Hepatocyte (in vitro differentiated cells): ENCODE measurements at places on chromosomes 1 and 21. TPM values are rescaled to one million over a fixed set of nuclear protein-coding genes. Genes with fewer than 3 reads are reported as not detected.

The PROK1 gene
- 8.8 and 9.6 TPM in 2 replicates for total RNA-seq

The UBAP2L gene
- total RNA-seq, result 83.5 and 103 TPM in 2 replicates

The AKNAD1 gene
- 0.20 and 0.80 TPM in 2 replicates for total RNA-seq

The NEGR1 gene
- 2.4 and 2.8 TPM in 2 replicates for total RNA-seq

The FCGR1A gene
- 0.07 and 0.24 TPM in 2 replicates for total RNA-seq

The LRRC38 gene
- 3.8 and 7.5 TPM in 2 replicates for total RNA-seq

The FMN2 gene
- total RNA-seq, result 0.56 and 0.97 TPM in 2 replicates

The SMYD2 gene
- total RNA-seq, result 32.7 and 39.8 TPM in 2 replicates

The SLAMF9 gene
- total RNA-seq, result not detected in 2 replicates

The FALEC gene
- total RNA-seq, result not detected in 2 replicates

The POU3F1 gene
- total RNA-seq, result 1.0 TPM in 1 of 2 replicates, not detected in the other

The BRDT gene
- not detected in 2 replicates for total RNA-seq

The HEYL gene
- total RNA-seq, result 9.0 and 10.9 TPM in 2 replicates

The DENND2D gene
- 7.3 and 7.6 TPM in 2 replicates for total RNA-seq

The LRRC71 gene
- not detected in 2 replicates for total RNA-seq

The NBPF10 gene
- total RNA-seq, result 1.0 and 1.2 TPM in 2 replicates

The SLAMF1 gene
- total RNA-seq, result 0.20 and 1.2 TPM in 2 replicates

The LYST gene
- 6.1 and 6.2 TPM in 2 replicates for total RNA-seq

The SELL gene
- 0.96 and 1.5 TPM in 2 replicates for total RNA-seq

The TCHHL1 gene
- not detected in 2 replicates for total RNA-seq

The PRR9 gene
- total RNA-seq, result not detected in 2 replicates

The STYXL2 gene
- 0.07 and 0.20 TPM in 2 replicates for total RNA-seq
